ENCODE measurements at places on chromosomes 5 and 9.

GRCh38 chr5:163453705-163454104 is 6.2 kb downstream of the NUDCD2 start:
- DNase-seq = no peak

DNA sequence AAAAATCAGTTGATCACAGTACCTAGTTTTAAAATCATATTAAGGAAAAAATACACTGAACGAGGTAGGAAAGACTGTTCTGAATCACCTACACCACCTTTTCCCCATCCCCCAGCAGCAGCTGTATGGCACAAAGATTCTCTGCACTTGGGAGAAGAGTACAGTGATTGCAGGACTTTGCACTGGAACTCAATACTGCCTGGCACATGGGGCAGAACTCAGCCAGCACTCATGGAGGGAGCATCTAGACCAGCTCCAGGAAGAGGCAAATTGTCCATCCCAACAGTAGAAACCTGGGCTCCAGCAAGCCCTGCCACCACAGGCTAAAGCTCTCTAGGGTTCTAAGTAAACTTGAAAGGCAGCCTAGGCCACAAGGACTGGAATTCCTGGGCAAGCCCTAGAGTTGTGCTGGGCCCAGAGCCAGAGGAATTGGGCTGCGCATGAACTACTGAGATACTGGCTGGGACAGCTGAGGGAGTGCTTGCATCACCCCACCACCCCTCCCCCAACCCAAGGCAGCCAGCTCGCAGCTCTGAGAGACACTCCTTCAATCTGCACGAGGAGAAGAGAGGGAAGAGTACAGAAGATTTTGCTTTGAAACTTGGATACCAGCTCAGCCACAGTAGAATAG is 654.4 kb upstream of the CDH6 start:
- no peak for DNase-seq

GRCh38 chr5:156759156-156759555 is 90.9 kb upstream of the PPP1R2B start:
- DNase-seq = no peak

DNA sequence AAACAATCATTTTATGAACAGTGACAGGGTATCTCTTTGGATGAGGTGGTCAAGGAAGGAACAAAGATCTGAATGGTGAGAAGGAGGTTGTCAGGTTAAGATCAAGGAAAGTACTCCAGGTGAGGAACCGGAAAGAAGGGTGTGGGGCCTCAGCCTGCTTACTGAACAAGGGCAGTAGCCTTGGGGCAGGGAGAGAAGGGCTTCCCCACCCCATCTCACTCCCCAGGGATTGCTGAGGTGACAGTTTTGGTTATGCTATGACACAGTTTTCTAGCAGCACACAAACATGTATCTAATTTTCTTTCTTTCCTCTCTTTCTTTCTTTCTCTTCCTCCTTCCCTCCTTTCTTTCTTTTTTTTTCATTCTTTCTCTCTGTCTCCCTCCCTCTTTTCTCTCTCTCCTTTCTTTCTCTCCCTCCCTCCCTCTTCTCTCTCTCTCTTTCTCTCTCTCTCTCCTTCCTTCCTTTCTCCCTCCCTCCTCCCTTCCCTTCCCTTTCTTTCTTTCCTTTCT is 4.1 kb upstream of the HDHD3 start:
- no peak for DNase-seq

- no peak for DNase-seq
These were observed 12.1 kb upstream of the WDR5 start for GRCh38 chr9:134123764-134124128.

DNA sequence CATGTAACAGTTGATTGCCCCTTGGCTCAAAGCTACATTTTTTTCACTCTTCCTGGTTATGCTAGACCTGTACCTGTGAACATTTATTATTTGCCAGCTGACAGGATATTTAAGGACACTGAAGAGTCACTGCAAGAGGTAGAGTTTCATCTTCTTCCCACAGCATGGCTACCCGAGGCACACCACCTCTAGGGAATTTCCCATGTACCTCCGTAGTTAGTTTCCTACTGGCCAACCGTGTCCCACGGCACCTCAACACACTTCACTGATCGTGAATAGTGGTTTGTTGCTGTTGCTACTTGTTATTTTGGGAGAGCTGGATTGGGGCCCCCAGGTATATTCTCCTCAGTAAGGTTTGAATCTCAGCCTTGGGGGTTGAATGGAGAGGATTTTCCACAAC is 648.6 kb downstream of the SEMA5A start:
- no peak for DNase-seq

GRCh38 chr5:43146958-43147357 is 26.2 kb downstream of the ZNF131 start:
- DNase-seq = no peak

DNA sequence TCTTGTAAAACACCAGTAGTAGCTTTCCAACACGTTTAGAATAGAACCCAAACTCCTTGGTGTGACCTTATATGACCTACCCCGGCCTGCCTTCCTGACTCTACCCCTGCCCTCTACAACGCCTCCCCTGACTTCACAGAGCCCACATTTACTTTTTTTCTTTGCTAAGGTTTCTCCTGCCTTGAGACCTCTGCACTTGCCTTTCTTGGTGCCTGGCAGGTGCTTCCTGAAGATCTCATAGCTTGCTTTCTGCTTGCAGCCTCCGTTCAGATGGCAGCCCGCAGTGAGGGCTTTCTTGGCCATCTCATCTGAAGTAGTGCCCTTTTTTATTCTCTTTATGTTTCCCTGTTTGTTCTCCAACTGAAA is 24.3 kb downstream of the NUP214 start:
- no peak for DNase-seq

- no peak for DNase-seq
These were observed 75.9 kb downstream of the TENT4A start for GRCh38 chr5:6788956-6789649.

- no peak for DNase-seq
These were observed 997 bp upstream of the RNF130 start for GRCh38 chr5:180072556-180072955.

GRCh38 chr5:115624994-115625393 is 842 bp downstream of the TMED7 start:
- no peak for DNase-seq

DNA sequence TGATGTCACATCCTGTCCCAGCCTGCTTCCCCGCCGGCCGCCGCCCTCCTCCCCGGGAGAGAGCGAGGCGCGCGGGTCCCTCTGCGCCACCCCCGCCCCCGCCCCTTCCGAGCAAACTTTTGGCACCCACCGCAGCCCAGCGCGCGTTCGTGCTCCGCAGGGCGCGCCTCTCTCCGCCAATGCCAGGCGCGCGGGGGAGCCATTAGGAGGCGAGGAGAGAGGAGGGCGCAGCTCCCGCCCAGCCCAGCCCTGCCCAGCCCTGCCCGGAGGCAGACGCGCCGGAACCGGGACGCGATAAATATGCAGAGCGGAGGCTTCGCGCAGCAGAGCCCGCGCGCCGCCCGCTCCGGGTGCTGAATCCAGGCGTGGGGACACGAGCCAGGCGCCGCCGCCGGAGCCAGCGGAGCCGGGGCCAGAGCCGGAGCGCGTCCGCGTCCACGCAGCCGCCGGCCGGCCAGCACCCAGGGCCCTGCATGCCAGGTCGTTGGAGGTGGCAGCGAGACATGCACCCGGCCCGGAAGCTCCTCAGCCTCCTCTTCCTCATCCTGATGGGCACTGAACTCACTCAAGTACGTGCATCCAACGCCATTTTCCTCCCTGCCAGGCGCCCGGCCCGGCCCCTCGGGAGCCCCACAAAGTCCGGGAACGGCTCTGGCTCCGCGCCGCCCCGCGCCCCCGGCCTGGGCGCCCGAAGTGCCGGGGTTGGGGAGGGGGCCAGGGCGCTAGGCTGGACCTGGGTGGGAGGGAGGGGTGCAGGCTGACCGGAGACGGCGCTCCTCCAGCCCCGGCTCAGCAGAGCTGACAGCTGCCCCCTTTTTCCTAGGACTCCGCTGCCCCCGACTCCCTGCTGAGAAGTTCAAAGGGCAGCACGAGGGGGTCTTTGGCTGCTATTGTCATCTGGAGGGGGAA is 12.0 kb upstream of the OLFM1 start:
- no peak for DNase-seq

GRCh38 chr5:86127696-86128095 is 490.0 kb upstream of the COX7C start:
- no peak for DNase-seq

GRCh38 chr5:160262151-160263074 is 33.1 kb downstream of the FABP6 start:
- no peak for DNase-seq

GRCh38 chr9:81455462-81456219 is 233.7 kb downstream of the TLE1 start:
- DNase-seq = no peak

- no peak for DNase-seq
These were observed 489.2 kb upstream of the MEF2C start for GRCh38 chr5:89372176-89372575.

- no peak for DNase-seq
These were observed 7.5 kb downstream of the ALDOB start for GRCh38 chr9:101427957-101428655.

GRCh38 chr5:151906246-151906645 is 18.4 kb downstream of the GLRA1 start:
- no peak for DNase-seq

DNA sequence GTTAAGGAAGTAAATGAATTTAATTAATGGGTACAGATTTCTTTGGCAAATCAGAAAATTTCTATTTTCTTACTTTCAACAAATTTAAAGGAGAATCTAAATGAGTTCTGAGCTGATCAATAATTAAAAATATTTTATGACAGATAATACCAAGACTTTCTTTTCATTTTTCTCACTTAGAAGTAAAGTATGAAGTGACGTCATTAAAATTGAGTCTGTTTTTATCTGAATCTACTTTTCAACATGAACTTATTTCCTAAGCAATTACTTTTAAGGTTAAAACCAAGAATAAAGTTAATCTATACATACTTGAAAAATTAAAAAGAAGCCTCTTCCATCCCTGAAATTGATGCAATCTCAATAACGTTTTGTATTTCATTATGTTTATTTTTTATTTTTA is 552.8 kb upstream of the ST8SIA4 start:
- no peak for DNase-seq

- DNase-seq = no peak
These were observed 526.2 kb upstream of the CDH6 start for GRCh38 chr5:30667293-30667692.

DNA sequence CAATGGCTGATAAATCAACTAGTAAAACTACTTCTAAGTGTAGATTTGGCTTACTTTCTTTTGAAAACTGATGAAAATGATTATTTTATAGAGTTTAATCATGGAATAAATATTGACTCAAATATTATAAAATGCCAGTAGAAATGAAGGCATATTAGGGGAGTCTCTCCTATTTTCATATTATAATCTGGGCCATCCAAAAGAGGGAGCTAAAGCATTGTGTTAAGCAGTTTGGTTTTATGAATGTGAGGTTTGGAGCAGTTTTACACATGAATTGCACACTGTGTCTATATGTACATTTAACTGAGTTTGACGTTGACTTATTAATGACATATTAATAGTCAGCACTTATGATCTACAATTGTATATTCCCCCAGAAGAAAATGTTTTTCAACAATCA is 17.4 kb downstream of the CDH9 start:
- no peak for DNase-seq

GRCh38 chr9:124790301-124790700 is 13.4 kb downstream of the OLFML2A start:
- no peak for DNase-seq

- no peak for DNase-seq
These were observed 136.3 kb upstream of the SPRY4 start for GRCh38 chr5:142461028-142461590.

Measured in stimulated activated CD8-positive, alpha-beta memory T cell treated with anti-CD3 and anti-CD28 coated beads, Interleukin-7, amount 100 ng/mL, for 1 hour (primary cell).